ENCODE measurements at places on chromosomes 12 and 14. TPM values are rescaled to one million over a fixed set of nuclear protein-coding genes. Genes with fewer than 3 reads are reported as not detected.

MOK gene
- total RNA-seq = 10.0 TPM

NFE2 gene
- 1.6 TPM for total RNA-seq

RNASE9 gene
- total RNA-seq = not detected

ERP27 gene
- 1.2 TPM for total RNA-seq

COX8C gene
- 0.52 TPM for total RNA-seq

ABHD12B gene
- total RNA-seq = not detected

POLE gene
- total RNA-seq = 16.6 TPM

- no peak for DNase-seq
These were observed 85.1 kb upstream of the DAAM1 start for GRCh38 chr14:59103396-59103795.

DNA sequence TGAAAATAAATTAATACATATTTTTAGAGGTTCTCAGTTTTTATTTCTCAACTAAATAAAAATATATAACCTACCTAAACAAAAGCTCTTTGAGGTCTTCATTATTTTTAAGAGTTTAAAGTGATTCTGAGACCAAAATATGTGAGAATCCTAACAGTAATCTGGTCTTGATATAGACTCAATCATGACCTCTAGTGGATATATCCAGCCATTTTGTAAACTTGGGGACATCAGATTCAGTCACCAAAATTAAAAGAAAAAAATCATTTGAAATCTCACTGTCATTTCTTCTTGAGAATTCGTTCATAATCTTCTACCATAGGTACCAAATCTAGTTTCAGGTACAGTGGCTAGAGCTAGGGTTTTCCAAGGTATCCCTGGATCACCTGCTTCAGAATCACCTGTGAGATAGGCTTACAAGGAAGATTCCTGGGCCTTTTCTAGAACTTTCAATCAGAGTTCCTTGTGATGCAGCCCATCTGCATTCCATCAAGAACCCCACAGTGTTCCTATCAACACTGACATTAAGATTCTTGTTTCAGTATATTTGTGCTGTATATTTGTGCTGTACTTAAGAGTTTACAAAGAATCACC is 214.9 kb downstream of the ADAMTS20 start:
- DNase-seq = no peak

DNA sequence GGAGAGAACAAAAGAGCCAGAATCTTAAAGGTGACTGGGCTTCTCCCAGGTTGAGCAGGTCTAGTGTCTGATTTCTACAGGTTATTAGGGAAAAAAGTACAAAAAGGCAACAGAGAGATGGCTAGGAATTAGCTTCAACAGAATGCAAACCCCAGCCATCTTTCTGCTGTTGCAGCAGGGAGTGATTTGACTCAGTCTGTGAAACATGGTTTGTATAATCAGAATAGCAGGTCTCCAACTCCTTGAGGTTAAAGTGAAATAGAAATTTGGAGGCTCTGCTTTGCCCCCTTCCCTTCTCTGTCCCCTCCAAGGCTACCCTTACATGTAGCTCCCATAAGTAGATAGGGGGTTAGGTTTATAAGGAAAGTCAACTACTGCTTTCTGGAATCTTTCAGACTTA is 105.8 kb downstream of the AKAP6 start:
- DNase-seq = no peak

- no peak for DNase-seq
These were observed 267.2 kb downstream of the PAWR start for GRCh38 chr12:79423560-79423959.

GRCh38 chr14:103931422-103931821 is 3.2 kb downstream of the TDRD9 start:
- no peak for DNase-seq

Data from posterior vena cava (tissue), 2 donors.